NCI-H1105 (cell line): ENCODE measurements at places on chromosomes 7 and 10.

- no peak for DNase-seq
Observed at GRCh38 chr10:7950981-7951847, 103.3 kb upstream of the GATA3 start.

- DNase-seq: no peak
Observed at GRCh38 chr7:71843676-71844075, 568.5 kb downstream of the CALN1 start.

DNA sequence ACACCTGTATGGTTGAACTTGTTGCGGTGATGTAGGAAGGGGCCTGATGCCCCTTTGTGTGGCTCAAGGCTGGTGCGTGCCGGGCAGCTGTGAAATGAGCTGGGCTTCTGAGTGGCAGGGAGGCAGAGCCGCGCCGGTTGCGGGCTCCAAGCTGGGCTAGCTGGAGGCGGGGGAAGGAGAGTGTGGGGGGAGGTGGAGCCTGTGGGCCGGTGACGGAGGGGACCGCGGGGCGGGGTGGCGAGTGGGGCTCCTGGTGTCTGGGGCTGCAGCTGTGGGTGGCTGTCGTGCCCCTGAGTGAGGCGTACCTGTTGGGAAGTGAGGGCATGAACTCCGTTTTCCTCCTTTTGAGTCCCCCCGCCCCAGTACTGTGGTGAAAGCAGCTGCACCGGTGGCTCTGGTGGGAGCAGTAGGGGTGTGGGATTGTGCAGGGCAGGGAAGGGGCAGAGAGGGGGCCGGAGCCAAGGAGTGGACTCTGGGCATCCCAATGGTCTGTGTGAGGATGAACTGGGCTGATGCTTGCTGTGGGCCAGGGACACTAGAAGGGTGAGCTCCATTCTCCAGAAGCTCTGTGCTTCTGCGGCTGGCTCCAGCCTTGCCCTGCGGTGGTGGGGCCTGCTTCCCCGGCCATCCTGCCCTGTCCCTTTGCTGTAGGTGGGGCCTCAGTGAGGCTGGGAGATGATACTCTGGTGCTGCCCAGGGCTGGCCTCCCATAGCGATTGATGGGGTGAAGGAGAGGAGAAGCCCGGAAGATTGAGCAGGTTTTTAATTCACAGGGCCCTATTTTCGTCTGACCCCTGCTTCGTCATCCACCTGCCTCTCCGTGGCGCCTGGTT lies 41.7 kb downstream of the INPP5A start:
- no peak for DNase-seq

DNA sequence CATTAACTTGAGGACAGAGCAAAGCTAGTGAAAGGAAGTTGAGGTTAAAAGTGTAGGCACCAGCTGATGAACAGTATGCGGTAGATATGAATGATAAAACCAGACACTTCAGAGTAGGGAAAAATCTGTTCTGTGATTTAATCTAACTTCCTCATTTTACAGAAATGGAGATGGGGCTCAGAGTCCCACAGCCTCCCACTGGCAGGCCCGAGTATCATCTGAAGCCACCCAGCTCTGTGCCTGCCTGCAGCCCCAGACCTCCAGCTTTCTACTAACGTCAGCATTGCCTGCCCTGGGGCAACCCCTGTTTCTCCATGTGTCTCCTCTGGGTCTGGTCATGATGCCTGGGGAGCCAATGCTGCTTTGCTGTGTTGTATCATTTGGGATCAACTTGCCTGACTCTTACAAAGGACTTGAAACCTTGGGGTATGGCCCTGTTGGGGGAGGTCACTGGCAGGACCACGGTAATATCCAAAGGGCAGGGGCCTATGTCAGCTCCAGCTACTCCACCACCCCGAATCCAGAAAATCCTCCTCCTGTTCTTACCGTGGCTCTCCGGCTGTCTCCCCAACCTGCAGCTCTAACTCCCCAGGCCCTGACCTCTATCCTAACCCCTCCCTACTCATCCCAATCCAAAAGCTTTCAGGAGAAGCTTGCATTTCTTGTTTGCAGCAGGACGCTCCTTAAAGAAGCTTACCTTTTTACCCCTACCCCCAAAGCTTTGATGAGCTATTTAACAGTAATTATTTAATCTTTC lies 56.2 kb upstream of the NPY start:
- no peak for DNase-seq

DNA sequence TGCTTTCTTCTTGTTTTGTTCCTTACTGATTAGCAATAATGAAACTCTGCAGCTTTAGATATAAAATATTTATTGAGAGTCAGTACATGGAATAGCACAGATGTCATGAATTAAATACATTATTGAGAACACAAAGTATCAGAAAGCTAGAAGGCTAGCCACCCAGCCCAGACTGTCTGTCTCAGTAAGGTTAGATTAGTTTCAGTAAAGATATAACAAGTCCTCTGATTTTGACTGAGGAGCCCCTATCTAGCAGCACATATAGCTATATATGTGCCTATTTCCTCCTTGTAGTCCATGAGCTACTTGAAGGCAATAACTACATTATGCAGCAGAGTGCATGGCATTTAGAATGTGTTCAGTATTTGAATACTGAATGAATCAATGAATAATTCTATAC lies 81.3 kb downstream of the NRCAM start:
- DNase-seq: no peak

GRCh38 chr7:142797391-142798377 lies 26.9 kb downstream of the PRSS2 start:
- no peak for DNase-seq

- no peak for DNase-seq
Observed at GRCh38 chr7:155336812-155337602, 39.3 kb downstream of the INSIG1 start.

DNA sequence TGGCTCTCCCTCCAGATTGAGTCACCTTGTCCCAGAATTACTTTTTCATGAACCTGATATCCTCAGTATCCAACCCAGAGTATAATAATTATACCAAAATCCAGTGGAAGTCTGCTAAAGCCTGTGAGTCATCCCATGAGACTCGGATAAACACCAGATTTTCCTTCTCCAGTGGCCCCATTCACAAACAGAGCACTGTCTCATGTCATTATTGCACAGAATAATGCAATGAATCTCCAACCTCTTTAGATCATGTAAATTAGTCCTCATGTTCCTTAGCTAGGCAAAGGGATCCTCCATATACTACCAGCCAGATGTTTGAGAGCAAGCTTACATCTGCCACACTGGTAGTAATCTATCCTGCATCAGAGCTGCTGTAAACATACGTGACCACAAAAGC lies 89.0 kb downstream of the AMPH start:
- no peak for DNase-seq

- DNase-seq: no peak
Observed at GRCh38 chr10:38027986-38028385, 17.5 kb downstream of the ZNF33A start.

- no peak for DNase-seq
Observed at GRCh38 chr10:130018265-130018664, 54.2 kb upstream of the EBF3 start.

DNA sequence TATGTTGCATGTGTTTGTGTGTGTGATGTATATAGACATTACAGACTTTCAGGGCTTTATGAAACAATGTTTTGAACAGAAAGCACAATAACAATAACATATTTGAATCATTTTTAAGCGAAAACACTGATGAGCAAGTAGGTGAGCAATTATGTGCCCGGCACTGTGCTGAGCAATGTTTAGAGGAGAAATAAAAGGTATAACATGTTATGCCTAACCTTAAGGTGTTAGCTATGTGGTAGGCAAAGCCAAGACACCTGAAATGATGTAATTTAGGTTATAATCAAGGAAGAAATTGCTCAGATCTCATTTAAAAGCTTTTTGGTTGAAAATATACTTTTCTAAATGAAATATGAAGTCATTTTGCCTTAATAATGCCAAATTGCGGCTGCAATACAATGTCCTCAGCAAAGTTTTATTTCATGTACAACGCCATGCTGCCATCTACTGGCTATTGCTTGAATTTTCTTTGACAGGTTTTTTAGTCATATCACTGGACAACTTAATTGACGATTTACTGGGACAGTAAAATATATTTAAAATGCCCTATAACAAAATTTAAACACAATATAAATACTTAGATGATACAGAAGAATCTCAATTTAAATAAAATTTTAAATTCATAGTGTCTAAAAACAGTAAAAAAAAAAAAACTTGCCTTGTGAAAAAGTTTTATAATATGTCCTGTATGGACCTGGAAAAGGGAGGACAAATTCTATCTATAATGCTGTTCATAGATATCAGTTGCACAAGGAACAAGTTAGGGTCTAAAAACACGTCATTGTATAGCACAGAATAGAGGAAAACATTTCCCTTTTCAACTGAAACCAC lies 131.1 kb upstream of the CDK1 start:
- peak; percentile 14 for DNase-seq

- no peak for DNase-seq
Observed at GRCh38 chr7:153301936-153302335, 542.4 kb downstream of the ACTR3B start.

GRCh38 chr10:66927251-66927935 lies 1.6 kb downstream of the LRRTM3 start:
- no peak for DNase-seq

DNA sequence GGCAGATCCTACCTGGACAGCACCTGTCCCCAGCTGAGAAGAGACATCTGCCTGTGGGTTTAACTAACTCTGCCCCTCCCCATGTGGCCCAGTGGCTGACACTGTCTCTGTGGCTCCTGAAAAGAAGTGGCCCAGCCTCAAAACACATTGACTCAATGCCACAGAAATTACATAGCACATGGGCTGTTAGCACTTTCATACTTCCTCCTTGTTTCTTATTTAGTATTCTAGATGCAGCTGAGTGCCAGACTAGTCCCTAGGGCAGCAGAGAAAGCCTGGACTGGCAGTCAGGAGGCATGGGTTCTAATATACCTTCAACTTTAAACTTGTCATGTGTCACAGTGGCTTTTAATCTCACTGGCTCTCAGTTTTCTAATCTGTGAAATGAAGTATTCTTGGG lies 171.0 kb downstream of the TRIL start:
- no peak for DNase-seq

- DNase-seq: no peak
Observed at GRCh38 chr7:69764147-69764546, 165.9 kb downstream of the AUTS2 start.

DNA sequence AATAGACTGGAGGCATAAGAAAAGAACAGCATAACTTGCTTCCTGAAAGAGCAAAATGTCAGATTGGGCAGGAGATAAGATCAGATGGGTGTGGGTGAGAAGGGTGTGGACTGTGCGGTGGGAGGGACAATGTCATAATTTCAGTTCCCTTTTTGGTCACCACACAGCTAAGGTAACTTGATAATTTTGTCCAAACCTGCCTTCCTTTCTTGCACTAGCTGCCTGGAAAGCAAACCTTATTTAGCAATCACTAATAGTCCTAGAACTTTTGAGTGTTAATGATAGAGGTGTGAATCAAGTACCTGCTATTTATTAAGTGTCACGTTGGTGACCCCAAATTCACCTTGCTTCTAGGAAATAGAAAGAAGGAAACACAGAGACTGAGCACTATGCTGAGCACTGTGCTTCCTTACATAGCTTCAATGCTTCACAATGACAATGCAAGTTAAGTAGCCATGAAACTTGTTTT lies 72.4 kb upstream of the SP4 start:
- no peak for DNase-seq

- DNase-seq: no peak
Observed at GRCh38 chr10:117134056-117134305, 4.1 kb downstream of the VAX1 start.

- DNase-seq: no peak
Observed at GRCh38 chr7:2880874-2881533, 36.9 kb upstream of the GNA12 start.

DNA sequence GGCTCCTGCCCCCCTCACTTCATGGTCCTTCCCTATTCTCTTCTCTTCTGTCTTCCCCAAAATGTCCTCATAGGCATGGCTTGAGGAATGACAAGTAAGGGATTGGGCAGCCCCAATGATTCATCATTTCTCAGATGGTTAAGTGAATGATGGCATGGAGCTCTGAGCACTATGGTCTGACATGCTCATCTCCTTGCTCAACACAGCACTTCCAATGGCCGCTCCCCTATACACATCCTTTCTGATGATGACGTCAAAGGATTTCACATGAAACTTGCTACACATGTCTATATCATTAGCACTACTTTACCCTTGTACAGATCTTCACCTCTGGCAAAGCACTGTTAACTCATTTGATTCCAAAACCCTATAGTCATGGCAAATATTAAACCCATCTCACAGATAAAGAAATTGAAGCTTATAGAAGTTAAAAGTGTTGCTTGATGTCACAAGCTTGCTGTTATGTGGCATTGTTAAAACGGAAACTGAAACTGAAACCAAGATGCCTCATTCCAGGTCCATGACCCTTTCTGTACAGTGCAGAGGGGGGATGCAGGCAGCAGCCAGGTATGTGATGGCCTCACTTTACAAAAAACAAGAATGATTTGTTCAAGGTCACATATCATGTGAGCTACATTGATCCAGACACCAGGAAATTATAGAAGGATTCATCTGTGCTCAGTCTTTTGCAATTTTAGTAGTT lies 90.0 kb upstream of the PLXNA4 start:
- DNase-seq: no peak

DNA sequence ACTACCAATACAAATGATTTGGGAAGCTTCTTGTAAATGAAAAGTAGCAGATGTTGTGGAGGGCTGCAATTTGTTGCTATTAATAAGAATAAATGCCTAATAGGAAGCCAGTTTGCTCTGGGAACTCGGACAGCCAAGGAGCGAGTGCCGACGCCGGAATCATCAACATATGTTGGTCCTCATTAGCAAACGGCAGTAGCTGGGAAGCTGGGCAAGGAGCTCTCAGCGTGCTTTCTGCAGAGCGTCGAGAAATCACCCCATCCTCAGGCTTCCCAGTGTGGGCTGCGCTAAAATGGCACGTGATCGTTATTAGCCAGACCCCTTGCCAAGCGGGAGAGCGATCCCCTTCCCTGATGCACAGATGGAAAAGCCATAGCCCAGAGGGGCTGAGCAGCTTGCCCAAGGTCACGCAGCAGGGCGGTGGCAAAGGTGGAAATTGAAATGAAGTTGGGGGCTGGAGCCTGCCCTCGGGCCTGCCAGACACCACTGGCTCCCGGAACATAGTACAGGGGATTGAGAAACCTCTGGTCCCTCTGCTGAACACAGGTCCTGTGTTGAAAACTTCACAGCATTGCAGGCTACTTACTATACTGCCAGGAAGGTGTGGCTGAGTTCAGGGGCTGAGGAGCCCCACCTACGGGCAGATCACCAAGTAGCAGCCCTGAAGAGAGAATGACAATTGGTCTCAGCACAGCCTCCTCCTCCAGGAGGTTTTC lies 326.9 kb downstream of the PLXNA4 start:
- no peak for DNase-seq

- DNase-seq: no peak
Observed at GRCh38 chr10:97333601-97334369, 744 bp downstream of the FRAT2 start.

DNA sequence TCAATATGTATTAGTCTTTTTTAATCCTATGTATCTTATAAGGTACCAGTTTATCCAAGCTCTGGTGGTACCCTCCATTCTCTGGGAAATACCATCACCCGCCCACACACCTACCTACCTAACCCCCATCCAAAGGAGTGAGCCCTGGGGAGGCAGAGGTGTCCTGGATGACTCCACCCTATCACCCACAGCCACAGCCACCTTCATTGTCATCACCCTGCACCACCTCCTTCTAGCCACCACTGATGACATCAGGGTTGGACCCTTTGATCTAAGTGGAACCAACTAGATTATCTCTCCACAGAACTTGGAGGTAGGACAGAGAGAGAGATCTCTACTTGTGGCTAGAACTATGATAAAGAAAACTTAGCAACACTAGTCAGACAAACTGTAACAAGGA lies 259.4 kb downstream of the PARD3 start:
- DNase-seq: no peak

GRCh38 chr10:86836044-86836443 lies 79.6 kb downstream of the BMPR1A start:
- DNase-seq: no peak

- DNase-seq: no peak
Observed at GRCh38 chr10:30606313-30606712, 23.2 kb downstream of the LYZL2 start.

- no peak for DNase-seq
Observed at GRCh38 chr10:28910956-28911355, 233.6 kb downstream of the BAMBI start.
